ENCODE measurements at places on chromosomes 12 and 14.

DNA sequence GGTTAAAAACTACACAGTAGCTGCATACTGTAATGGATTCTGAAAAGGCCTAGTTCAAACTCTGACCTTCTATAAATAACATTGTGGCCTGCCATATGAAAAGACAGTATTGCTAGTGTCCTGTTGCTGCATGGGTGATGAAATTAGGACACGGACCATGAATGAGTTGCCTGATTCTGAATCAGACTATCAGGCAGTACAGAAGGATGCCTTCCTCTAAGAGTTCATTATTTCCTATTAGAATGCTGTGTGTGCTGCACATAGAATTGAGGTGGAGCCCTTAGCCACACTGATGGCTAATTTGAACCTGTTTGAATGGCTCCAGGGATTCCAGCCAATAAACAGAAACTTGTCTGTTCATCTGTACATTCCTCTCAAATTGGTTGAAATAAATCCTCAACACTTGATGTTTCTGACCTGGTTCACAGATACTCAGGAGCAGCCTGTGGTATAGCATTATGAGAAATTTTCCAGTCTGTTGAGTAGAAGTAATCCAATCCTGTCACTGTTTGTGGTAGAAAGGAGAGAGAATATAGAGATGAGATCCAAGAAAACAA lies 483.2 kb downstream of the APAF1 start:
- DNase-seq = no peak

DNA sequence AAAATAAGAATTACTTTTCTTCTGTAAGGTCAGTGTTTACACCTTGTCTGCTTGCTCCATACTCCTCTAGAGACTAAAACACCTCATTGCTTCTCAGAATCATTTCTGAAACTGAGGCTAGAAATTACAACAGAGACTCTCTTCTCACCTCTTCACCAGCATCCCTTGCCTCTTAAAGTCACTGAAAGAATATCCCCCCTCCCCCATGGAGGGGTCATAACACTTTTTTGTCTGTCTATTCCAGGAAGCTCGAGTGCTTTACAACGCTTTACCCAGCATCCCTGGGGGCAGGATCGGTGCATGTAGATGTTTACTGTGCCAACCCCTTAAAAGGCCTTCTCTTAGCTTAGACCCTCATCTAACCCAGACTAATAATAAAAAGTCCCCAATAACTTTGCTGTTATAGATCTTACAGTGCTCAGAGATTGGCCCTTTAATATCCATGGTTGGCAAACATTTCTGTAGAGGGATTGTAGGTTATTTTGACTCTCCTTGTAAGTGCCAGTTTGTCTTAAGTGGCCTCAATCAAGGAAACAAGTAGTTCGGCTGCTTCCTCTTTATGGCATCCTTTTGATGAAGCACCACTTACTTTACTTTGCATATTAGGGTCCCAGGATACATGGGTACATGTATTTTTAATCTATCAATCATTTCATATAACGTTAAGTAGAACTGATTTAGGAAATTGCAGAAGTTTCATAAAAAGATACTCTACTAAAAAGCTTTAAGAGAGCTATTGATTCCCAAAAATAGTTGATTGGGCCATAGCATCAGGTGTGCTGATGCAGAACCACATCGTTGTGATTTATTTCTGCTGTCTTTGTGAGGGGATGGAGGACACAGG lies 29.3 kb downstream of the PRKCH start:
- DNase-seq = no peak

GRCh38 chr12:100154474-100155247 lies 12.0 kb upstream of the BLTP3B start:
- DNase-seq = peak; percentile 20

DNA sequence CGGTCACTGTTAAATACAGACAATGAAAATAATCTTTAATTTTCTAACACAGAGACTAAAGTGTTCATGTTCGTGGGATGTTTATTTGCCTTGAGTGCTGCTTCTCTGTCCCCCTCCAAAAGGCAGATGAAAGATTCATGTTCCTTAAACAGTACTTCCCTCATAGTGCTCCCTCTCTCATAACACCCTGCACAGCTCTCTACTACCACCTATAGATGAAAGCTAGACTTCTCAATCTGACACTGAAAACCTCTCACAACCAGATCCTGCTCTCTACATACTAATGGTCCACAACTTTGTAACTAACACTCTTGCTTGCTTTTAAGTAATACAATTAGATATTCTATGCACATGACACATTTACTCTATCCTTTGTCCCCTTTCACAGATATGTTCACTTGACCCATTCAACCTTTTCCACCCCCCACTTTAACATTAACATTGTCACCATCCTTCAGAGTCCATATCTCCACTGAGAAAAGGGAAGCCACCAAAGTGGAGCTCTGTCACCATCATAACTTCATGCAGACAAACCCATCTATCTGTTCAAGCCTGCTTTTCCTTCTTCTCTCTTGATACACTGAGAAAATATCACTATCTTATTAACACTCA lies 266.4 kb upstream of the USP15 start:
- no peak for DNase-seq

DNA sequence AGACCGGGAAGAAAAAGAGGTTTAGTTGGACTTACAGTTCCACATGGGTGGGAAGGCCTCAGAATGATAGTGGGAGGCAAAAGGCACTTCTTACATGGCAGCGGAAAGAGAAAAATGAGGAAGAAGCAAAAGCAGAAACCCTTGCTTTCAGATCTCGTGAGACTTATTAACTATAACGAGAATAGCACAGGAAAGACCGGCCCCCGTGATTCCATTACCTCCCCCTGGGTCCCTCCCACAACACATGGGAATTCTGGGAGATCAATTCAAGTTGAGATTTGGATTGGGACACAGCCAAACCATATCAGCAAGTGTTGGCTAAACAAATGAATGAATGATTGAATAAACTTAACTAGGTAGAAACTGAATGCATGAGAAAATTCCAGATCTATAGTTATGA lies 85.3 kb upstream of the PARP11 start:
- no peak for DNase-seq

- DNase-seq = no peak
These were observed 279.6 kb downstream of the PRKD1 start for GRCh38 chr14:29648045-29648444.

GRCh38 chr14:88563845-88564244 lies 1.0 kb downstream of the ZC3H14 start:
- no peak for DNase-seq

- DNase-seq = no peak
These were observed 126.0 kb downstream of the VEZT start for GRCh38 chr12:95343461-95344230.

- no peak for DNase-seq
These were observed 706.9 kb upstream of the STXBP6 start for GRCh38 chr14:25756876-25757275.

DNA sequence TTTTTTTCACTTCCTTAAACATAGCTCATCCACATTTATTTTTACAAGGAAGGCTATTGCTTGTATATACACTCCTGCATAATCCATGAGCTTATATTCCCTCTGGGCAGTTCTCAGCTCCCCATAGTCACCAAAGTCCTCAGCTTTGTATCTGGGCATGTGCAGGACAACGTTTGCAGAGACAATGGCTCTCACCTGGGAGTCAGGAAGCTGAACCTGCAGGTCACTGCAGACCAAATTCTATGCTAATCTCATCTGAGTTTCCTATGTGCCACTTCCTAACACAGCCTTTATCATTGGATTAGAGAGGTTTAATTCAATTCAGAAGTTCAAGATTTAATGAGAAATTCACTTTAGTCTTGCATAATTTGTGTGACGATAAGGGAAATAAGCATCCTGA lies 131.5 kb downstream of the KCNK10 start:
- DNase-seq = no peak

DNA sequence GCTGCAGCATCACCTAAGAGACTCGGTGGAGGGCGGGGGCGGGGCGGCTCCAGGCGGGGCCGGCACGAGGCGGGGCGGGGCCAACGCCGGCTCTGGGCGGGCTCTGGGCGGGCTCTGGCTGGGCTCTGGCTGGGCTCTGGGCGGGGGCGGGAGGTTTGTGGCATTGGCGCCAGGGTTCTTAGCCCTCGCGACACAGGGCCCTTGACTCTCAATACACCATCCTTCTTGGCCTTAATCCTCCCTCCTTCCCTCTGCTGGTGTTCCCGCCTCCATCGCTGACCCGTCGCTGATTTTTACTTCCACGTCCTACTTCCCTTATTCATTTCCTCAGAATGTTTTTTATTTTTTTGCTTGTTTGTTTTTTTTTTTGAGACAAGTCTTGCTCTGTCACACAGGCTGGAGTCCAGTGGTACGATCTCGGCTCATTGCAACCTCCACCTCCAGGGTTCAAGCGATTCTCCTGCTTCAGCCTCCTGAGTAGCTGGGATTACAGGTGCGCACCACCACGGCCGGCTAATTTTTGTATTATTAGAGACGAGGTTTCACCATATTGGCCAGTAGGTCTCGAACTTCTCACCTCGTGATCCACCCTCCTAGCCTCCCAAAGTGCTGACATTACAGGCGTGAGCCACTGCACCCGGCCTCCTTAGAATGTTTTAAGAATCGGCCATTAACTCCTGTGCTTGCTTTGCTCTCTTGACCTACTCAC lies at the start of gene BLTP3B:
BLTP3B (minus strand) TSS at position 24 of the 709 bp plus-strand sequence. CDS start 239 bp downstream, outside the sequence.
- peak; percentile 83 for DNase-seq

GRCh38 chr14:33902363-33902762 lies 48.5 kb downstream of the EGLN3 start:
- DNase-seq = no peak

DNA sequence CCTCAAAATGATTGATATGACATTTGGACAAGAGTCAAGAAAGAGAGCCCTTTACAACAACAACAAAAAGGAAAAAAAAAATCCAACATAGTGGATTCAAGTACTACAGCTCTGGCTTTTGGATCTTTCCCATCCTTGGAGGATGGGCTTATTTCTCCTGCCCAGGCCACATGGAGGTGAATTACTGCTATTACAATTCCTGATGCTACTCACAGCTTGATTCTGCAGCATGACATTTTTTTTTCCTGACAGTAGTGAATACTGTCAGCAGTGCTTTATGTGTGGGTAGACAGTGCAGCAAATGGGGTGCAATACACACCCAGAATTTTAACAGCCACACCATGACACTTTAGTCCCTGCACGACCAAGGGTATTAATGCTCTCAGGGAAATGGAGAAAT lies 42.5 kb upstream of the HSP90B1 start:
- no peak for DNase-seq

DNA sequence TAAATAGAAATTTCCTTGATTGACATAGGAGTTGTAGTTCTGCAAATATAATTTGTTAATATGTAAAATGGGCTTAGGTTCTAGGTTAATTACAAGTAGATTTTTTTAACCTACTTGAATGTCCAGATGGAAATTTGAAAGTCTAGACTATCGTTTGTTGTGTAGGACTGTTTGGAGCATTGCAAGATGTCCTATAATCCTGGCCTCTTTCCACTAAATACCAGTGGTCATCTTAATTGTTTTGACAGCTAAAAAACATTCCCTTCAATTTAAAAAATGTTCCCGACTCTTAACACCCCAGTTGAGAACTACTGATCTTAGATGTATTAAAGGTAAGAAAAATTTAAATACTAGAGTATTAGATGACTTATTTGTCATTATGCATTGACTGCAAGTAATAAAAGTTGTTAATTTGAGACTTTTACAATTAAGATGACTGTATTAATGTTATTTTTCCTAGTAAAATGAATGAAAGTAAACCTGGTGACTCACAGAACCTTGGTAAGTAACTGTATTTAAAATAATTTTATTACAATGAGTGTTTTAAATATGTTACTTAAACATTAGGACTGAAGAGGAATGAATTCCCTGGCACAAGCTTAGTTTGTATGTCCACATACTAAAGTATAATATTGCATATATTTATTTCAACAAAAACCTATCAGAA lies 21.8 kb downstream of the G2E3 start:
- DNase-seq = no peak

DNA sequence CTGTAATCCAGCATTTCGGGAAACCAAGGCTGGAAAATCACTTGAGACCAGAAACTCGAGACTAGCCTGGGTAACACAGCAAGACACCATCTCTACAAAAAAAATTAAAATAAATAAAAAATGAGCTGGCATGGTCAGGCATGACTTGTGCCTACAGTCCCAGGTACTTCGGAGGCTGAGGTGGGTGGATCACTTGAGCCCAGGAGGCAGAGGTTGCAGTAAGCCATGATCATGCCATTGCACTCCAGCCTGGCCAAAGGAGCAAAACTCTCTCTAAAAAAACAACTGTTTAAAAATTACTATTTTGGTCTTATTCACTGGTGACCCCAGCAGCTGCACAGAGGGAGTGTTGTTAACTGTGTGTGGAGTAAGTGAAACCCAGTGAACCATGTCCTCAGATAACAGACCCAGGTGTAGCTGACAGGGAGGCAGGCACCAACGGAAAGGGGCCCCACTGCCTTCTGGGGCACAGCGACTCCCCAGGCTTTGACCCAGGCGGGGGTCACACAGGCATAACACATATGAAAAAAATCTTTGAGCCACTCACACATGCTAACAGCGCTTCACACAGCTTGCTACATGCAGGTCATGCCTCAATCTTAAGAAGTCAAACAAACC lies 12.1 kb downstream of the DDX54 start:
- no peak for DNase-seq

DNA sequence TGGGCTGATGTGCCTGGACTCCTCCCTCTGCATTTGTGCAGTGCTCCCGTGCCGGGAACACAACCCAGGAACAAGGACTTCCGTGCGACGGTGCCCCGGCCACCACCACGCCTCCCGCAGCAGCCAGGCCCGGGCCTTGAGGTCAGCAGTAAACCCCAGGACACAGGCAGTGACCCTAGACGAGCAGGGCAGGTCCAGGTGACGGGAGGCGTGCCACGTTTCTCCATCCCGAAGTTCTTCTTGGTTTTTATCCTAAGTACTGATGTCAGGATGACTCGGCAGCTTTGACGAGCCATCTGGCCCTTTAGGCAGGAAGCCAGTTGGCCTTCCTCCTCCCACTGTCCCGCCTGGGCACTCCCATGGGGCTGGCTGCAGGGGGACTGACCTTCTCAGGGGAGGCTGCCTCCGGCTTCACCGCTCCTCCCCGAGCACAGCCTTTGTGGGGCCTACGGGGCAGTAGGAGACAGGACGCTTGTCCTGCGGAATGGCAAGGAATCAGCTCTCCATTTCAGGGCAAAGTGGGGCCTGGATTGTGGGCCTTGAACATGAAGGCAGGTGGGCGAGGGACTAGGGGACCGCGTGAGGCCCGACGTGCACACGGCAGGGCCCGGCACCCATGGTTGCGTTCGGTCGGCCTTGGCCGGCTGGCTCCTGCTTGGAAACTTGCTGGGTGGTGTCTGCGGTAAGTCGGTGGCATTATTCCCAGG lies 94.1 kb downstream of the FBXL14 start:
- no peak for DNase-seq

DNA sequence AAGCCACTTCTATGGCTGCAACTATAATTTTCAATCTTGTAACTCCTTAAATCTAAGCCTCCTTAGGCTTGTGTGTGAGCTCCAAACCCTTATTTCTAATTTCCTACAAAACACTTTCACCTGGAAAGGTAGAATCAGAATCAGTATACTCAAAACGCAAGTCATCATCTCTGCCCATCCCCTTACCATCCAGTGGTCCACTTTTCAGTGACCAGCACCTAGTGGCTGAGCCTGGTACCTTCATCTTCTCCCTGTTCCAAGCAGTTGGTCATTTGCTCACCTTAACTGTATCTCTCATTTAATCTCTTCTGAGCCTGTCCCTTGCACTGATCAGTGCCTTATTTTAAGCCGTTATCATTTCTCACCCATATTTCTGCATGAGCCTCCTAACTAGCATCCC lies 107.9 kb downstream of the PPM1H start:
- no peak for DNase-seq

GRCh38 chr14:105467249-105467941 lies 7.2 kb upstream of the CRIP2 start:
- no peak for DNase-seq

Data from activated naive CD4-positive, alpha-beta T cell (primary cell).